Spleen (tissue), 13 donors: ENCODE measurements at places on chromosomes 7 and 10. TPM values are rescaled to one million over a fixed set of nuclear protein-coding genes. Genes with fewer than 3 reads are reported as not detected.

The PDZD7 gene
- 0.50 TPM for total RNA-seq

The FAM25C gene
- not detected for total RNA-seq

The FBXL15 gene
- 22.8 TPM for total RNA-seq

The ZNF777 gene
- total RNA-seq, result 9.8 TPM

- peaks cover 53% of the 10 kb centered on the region for H3K27me3 ChIP-seq
- no peak overlapping the region for H3K4me3 ChIP-seq
- DNase-seq, result no peak
- H3K36me3 ChIP-seq, result no peaks in the 10 kb centered on the region
Measured at GRCh38 chr7:139521439-139521838, 2.0 kb upstream of the CLEC2L start.

- no peaks in the 10 kb centered on the region for H3K36me3 ChIP-seq
- peaks cover 10% of the 10 kb centered on the region for H3K27me3 ChIP-seq
- no peak overlapping the region for H3K4me3 ChIP-seq
- H3K4me1 ChIP-seq, result no peaks in the 10 kb centered on the region
Measured at GRCh38 chr10:122323941-122324675, 50.4 kb upstream of the PLEKHA1 start.

- H3K4me1 ChIP-seq, result peaks cover 19% of the 10 kb centered on the region
- peak overlapping the region; percentile 21 for H3K27ac ChIP-seq
- no peaks in the 10 kb centered on the region for H3K36me3 ChIP-seq
- no peaks in the 10 kb centered on the region for H3K27me3 ChIP-seq
- DNase-seq, result peak; percentile 63
Measured at GRCh38 chr7:130008941-130009847, 42.0 kb downstream of the ZC3HC1 start.

- no peak overlapping the region for H3K4me3 ChIP-seq
- DNase-seq, result peak; percentile 80
- peaks cover 8% of the 10 kb centered on the region for H3K4me1 ChIP-seq
- H3K27ac ChIP-seq, result no peak overlapping the region
Measured at GRCh38 chr7:107150375-107151073, 18.3 kb upstream of the HBP1 start.

DNA sequence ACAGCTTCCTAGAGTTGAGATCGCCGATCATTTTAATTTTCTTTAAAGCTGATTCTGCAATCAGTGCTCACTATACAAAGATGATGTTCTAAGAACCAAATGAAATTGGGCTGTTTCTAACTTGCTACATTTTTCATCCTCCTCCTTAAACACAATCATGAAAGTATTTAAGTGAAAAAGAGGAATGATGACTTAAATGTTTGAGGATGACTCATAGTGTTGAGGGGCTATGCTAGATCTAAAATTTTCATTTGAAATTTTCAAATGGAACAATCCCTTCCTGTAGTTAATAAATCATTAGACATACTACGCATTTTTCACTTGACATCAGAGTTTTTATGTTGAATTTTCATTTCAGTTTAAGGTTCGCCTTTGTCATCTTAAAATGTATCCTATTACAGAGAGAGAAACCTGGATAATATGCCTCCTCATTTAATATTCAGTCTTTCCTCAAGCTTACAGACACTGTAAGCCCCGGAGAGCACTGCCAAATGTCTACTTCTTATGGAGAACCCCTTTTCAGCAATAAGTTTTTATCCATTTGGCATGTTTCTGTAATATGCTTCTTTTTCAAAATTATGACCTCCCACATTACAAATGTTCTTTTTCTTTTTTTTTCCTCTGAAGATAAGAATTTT lies 499.6 kb downstream of the MAGI2 start:
- H3K27ac ChIP-seq, result no peak overlapping the region
- no peaks in the 10 kb centered on the region for H3K36me3 ChIP-seq
- H3K27me3 ChIP-seq, result no peaks in the 10 kb centered on the region
- no peak overlapping the region for H3K4me3 ChIP-seq

DNA sequence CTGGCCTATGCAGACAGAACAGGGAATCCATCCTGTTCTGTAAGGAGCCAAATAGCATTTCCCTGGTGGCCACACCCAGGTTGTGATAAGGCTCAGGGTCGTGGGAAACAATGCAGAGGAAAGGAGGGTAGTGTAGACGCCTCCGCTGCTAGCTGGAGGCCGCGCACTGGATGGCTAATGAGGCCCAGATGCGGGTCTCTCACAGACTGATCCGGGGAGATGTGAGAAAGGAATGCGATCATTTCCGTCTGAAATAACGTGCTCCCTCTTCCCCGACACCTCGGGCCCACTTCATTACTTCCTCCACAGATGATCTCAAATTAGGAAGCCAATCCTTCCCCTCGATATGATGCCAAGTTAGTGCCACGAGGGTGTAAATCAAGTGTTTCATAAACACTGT lies 203.3 kb downstream of the TAX1BP1 start:
- no peak overlapping the region for H3K4me3 ChIP-seq
- no peaks in the 10 kb centered on the region for H3K27me3 ChIP-seq
- no peak for DNase-seq
- H3K4me1 ChIP-seq, result no peaks in the 10 kb centered on the region

- H3K27me3 ChIP-seq, result no peaks in the 10 kb centered on the region
- no peak overlapping the region for H3K27ac ChIP-seq
- no peaks in the 10 kb centered on the region for H3K4me1 ChIP-seq
- DNase-seq, result no peak
Measured at GRCh38 chr7:2944739-2945138, 98.9 kb downstream of the CARD11 start.

GRCh38 chr10:132962623-132963429 lies 20.5 kb upstream of the CFAP46 start:
- no peaks in the 10 kb centered on the region for H3K36me3 ChIP-seq
- H3K4me1 ChIP-seq, result peaks cover 12% of the 10 kb centered on the region
- peak overlapping the region; percentile 62 for H3K27ac ChIP-seq
- H3K27me3 ChIP-seq, result peaks cover 13% of the 10 kb centered on the region

DNA sequence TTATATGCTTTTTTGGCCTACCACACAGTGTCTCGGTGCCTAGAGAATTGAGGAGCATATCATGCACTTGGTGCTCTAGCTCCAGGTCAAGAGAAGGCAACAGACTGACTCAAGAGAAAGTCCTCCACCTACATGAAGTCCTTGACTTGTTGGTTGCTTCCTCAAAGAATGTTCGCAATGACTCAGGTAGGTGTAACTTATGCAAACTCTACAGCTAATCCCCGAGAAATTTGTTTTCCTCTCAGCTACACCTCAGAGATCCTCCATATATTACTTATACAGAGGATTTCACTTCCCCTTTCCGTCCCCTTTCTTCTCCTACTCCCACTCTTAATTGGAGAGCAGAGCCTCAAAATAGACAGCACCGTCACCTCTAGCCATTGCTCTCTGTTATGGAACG lies 1013.1 kb downstream of the KCNMA1 start:
- no peak overlapping the region for H3K4me3 ChIP-seq
- no peak overlapping the region for H3K27ac ChIP-seq
- H3K36me3 ChIP-seq, result no peaks in the 10 kb centered on the region
- H3K27me3 ChIP-seq, result no peaks in the 10 kb centered on the region
- no peaks in the 10 kb centered on the region for H3K4me1 ChIP-seq

DNA sequence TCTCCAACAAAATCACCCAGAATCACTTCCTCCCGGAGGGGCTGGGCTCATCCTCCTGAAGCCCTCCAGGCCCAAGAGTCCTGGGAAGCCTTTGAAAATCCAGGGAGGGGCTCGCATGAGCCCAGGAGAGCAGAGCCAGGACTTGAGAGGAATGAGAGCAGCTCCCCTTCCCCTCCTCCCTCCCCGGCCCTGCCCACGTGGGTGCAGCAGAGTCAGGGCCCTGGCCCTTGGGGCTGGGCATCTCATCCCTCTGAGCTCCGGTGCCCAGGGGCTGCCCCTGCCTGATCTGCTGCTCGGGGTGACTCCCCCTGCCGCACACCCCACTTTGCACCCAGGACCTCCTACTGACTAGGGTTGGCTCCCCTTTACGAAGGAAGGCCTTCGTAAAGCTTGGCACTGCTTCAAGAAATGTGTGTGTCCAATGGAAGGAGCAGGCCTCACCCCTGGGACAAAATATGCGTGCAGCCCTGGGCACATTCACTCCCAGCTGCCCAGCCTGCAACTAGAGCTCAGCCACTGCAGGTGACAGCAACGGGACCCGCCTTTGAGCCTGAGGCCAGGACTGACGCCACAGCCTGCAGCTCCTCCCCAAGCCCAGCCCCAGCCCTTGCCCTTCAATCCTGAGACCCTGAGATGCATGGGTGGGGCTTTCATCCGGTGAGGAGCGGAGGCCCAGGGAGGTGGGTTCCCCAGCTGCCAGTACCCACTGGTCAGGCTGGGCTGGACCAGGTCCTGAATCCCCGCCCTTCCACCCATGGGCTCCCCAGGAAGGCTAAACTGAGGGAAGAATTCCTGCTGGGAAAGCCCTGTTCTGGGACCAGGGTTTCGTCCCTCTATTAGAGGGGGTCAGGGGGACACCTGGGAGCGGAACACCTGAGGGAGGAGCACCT lies 21.8 kb downstream of the PWWP2B start:
- H3K4me3 ChIP-seq, result no peak overlapping the region
- H3K27me3 ChIP-seq, result no peaks in the 10 kb centered on the region
- H3K4me1 ChIP-seq, result peaks cover 73% of the 10 kb centered on the region
- DNase-seq, result peak; percentile 87

- H3K27me3 ChIP-seq, result no peaks in the 10 kb centered on the region
- no peak for DNase-seq
- no peak overlapping the region for H3K4me3 ChIP-seq
Measured at GRCh38 chr10:94344522-94345122, 18.1 kb downstream of the NOC3L start.

GRCh38 chr10:43390759-43391158 lies 18.2 kb downstream of the HNRNPF start:
- H3K4me1 ChIP-seq, result peaks cover 74% of the 10 kb centered on the region
- no peak overlapping the region for H3K4me3 ChIP-seq
- H3K27me3 ChIP-seq, result no peaks in the 10 kb centered on the region

- no peaks in the 10 kb centered on the region for H3K36me3 ChIP-seq
- DNase-seq, result no peak
- no peaks in the 10 kb centered on the region for H3K27me3 ChIP-seq
- H3K4me1 ChIP-seq, result no peaks in the 10 kb centered on the region
- no peak overlapping the region for H3K27ac ChIP-seq
Measured at GRCh38 chr10:130905386-130905785, 406.1 kb downstream of the TCERG1L start.

DNA sequence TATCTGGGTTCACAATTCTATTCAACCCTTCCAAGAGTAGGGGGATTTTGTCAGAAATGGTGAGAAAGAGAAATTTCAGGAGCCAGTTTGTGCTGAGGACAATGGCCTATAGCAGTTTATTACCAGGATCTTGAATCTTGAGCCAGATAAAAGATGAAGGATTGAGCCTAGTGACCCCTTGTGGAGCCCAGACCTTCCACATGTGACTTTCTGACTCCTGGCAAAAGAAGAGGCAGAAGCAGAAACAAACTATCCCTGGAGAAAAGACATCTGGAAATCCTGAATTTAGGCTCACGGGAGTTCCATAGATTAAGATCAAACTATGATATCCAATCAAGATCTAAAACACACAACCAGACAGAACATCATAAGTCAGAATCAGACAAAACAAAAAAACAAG lies 60.9 kb upstream of the CHRM2 start:
- H3K36me3 ChIP-seq, result no peaks in the 10 kb centered on the region
- H3K27me3 ChIP-seq, result no peaks in the 10 kb centered on the region
- no peak overlapping the region for H3K4me3 ChIP-seq

- DNase-seq, result no peak
- H3K27ac ChIP-seq, result peak overlapping the region; percentile 87
- H3K36me3 ChIP-seq, result no peaks in the 10 kb centered on the region
- no peaks in the 10 kb centered on the region for H3K27me3 ChIP-seq
- H3K4me1 ChIP-seq, result peaks cover 19% of the 10 kb centered on the region
Measured at GRCh38 chr10:125720002-125720382, 483 bp downstream of the EDRF1 start.

DNA sequence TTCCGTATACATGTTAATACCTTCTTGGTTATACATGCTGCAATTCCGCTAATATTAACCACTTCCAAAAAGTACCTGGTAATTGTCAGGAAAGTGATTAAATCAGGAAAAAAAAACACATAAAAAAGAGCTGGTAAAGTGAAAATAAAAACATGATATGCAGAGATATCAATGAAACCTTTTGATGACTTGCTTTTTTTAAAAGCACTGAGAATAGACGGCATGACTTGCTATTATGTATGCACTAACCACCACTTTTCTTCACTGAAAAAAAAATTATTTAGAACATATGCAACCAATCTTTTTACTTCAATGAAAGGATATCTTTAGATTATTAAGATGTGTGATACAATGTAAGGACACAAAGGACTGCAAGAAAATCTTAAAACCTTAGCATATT lies 163.0 kb downstream of the KMT2E start:
- no peak overlapping the region for H3K27ac ChIP-seq
- no peaks in the 10 kb centered on the region for H3K27me3 ChIP-seq
- DNase-seq, result no peak
- no peak overlapping the region for H3K4me3 ChIP-seq

- no peak overlapping the region for H3K4me3 ChIP-seq
- no peak for DNase-seq
- H3K36me3 ChIP-seq, result no peaks in the 10 kb centered on the region
- no peaks in the 10 kb centered on the region for H3K4me1 ChIP-seq
- no peaks in the 10 kb centered on the region for H3K27me3 ChIP-seq
Measured at GRCh38 chr7:137476937-137477336, 133.4 kb upstream of the PTN start.

GRCh38 chr7:30770845-30771173 lies 408 bp upstream of the MINDY4 start:
- H3K27me3 ChIP-seq, result no peaks in the 10 kb centered on the region
- H3K36me3 ChIP-seq, result no peaks in the 10 kb centered on the region
- H3K4me3 ChIP-seq, result peak overlapping the region; percentile 69
- DNase-seq, result no peak
- H3K4me1 ChIP-seq, result peaks cover 20% of the 10 kb centered on the region

DNA sequence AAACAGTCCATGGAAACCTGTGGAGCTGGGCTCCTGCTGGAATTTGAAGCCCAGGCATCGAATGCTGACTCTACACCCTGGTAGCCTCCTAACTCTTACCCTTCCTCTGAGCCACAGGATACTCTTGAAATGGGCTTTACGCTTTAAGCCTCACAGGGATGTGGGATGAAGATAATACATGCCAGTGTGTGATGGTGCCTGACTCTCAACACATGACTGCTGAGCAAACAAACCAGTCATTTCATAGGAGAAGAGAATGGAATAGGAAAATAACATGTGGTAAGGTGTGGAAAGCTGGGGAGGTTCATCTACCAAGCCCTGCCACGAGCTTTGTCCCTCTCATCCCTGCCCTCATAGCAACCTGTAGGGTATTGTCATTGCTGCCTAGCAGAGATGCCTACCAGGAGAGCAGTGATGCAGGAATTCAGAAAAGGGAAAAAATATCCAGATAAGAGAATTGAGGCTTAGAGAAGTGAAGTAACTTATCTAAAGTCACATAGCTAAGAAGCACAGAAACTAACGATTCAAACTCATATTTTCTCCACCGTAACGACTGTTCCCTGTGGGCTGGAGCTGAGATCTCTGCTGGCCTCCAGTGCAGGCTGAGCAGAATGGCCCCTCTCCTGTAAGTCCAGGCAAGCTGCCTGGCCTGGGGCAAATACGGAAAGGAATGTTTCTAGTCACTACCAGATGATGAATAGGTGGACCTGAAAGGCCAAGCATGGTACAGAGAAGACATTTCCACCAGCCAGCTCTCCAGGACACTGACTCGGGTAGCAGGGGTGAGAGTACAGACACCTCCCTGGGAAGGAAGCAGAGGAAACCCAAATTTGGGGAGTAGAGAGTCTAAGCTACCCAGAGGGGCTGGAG lies 90.2 kb upstream of the DUSP5 start:
- no peak overlapping the region for H3K4me3 ChIP-seq
- no peaks in the 10 kb centered on the region for H3K36me3 ChIP-seq
- no peaks in the 10 kb centered on the region for H3K27me3 ChIP-seq
- H3K4me1 ChIP-seq, result peaks cover 4% of the 10 kb centered on the region
- no peak overlapping the region for H3K27ac ChIP-seq
- DNase-seq, result no peak
